ENCODE measurements at places on chromosomes 12 and 14.
A peak's percentile ranks its signal among the peaks of the same experiment; 100 is the strongest.

GRCh38 chr14:76135722-76136121 lies 16.0 kb upstream of the GPATCH2L start:
- no peak for DNase-seq

DNA sequence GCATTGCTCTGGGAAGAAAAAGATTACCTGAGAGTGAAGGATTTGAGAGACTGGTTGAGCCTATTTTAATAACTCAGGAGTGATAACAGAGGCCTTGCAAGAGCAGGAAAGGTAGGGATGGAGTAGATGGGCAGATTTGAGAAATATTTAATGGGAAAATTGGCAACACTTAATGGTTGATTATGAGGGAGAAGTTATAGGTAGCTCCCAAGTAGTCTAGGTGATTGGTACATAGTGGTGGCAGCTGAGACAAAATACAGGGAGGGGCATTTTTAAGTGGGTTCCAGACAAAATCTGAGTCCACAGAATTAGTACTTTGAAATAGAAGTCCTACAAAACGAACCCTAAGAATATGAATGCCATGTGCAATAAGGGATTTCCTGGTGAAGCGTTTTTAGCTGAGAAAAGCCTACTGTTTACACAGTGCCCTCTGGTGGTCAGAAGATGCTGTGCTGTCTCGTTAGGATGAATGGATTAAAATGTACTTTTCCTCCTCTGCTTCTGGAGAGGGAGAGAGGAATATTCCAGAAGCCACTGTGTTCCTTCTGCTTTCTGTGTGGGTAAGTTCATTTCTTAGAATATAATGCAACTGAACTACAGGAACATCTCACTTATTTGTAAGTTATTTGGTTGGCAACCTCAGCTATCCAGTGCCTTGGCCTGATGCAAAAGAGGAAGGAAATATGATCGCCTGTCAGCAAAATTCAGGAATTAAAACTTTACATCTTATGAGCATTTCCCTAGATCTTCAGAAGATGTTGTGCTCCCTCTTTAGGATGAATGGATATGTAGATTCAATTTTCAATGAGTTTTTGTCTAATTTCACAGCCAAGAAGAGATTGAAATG lies 6.5 kb downstream of the ZBTB1 start:
- DNase-seq, result peak; percentile 80

GRCh38 chr12:82529101-82529500 lies 157.6 kb upstream of the TMTC2 start:
- DNase-seq, result no peak

DNA sequence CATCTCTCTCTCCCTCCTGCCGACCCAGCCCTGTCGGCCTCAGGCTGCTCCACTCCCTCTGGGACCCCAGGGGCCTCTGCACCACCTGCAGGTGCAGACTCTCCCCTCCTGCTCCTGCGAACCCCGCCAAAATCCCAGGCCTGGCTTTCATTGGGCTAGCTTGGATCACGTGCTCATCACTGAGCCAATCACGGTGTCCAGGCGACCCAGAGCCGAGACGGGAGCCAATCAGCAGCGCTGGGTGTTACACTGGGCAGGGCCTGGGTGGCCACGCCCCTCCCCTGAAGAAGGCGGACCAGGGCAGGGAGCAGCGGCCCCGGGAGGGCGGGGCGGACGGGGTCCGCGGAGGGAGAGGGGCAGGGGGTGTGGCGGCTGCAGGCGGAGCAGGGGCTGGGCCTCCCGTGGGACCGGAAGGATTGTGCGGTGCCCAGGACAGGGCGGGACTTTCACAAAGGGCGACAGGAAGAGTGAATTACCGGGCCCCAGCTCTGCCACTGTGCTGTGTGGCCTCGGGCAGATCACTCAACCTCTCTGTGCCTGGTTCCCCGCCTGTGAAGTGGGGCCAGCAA lies 66.6 kb upstream of the FBRSL1 start:
- peak; percentile 45 for DNase-seq

- DNase-seq, result no peak
These were observed 58.7 kb downstream of the MVK start for GRCh38 chr12:109632342-109632741.

- peak; percentile 38 for DNase-seq
These were observed 15.8 kb upstream of the CPNE8 start for GRCh38 chr12:38921025-38921677.

DNA sequence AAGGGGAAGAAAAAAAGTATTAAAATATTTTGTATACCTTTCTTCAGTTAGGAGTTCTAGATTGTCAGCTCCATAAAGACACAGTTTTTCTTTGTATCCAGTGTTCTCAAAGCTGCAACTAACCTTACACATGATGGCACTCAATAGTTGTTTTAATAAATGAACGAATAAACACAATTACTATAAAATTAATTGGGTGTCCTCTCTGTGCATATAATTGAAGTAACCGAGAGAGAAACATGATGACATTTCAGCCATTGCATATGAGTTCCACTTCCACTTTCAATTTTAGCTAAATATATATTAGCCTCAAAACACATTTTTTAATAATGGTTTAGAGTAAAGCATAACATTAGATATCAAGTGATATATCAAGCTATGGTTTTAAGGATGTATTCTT lies 671.2 kb downstream of the LRFN5 start:
- no peak for DNase-seq

DNA sequence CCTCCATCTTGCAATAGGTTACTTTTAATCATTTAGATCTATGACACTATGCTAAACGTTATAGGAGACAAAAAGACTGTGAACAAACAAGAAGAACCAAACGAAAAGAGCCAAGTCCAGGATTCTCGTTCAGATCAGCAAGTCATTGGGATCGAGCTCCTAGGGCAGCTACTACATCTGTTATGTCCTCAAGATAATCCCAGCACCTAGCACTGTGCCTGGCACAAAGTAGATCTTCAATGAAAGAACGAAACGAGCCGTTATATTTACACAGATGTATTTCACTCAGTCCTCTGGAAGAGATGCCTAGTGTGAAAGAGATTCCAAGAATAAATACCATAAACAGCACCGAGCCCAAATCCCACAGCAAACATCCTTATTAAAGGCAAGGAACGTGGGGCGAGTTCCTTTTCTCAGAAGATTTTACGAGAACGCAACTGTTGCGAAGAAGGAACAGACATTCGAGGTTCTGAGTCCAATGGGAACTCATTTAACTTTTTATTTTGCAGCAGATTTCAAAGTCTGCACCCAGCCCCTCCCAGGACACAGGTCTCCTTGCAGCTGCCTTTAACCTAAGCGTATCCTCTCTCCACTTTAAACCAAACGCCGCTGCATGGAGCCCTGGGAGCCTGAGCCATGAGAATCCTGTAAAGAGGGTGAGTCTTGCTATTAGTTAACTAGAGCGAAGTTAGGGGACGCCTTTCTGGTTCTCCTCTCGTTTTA lies 544 bp upstream of the TDP1 start:
- no peak for DNase-seq
